Stimulated activated naive CD8-positive, alpha-beta T cell treated with anti-CD3 and anti-CD28 coated beads, Interleukin-15, amount 100 ng/mL, for 72 hours (primary cell): ENCODE measurements at places on chromosomes 1 and 21.

DNA sequence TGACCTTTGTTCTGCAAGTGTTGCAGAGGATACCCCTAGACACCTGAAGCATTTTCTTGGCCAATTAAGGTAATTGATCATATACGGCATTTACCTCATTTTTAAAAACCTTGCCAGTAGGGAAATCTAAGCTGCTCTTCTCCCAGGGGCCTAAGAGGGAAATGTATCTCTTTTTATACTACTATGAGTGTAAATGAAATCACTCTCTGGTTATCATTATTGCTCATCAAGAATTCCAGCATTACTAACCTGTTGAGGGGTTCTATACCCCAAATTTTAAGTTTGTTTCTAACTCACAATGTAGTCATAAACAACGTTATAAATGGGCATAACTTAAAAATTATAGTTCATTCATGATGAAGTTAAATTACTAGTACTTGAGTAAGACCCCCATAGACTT, 27.4 kb downstream of the TMED5 start:
- no peak for DNase-seq

GRCh38 chr1:112714313-112715263, 544 bp downstream of the PPM1J start:
- DNase-seq: no peak

GRCh38 chr1:219681876-219682275, 69.0 kb upstream of the ZC3H11B start:
- no peak for DNase-seq

GRCh38 chr1:245859493-245860114, 647.5 kb downstream of the SMYD3 start:
- DNase-seq: no peak

DNA sequence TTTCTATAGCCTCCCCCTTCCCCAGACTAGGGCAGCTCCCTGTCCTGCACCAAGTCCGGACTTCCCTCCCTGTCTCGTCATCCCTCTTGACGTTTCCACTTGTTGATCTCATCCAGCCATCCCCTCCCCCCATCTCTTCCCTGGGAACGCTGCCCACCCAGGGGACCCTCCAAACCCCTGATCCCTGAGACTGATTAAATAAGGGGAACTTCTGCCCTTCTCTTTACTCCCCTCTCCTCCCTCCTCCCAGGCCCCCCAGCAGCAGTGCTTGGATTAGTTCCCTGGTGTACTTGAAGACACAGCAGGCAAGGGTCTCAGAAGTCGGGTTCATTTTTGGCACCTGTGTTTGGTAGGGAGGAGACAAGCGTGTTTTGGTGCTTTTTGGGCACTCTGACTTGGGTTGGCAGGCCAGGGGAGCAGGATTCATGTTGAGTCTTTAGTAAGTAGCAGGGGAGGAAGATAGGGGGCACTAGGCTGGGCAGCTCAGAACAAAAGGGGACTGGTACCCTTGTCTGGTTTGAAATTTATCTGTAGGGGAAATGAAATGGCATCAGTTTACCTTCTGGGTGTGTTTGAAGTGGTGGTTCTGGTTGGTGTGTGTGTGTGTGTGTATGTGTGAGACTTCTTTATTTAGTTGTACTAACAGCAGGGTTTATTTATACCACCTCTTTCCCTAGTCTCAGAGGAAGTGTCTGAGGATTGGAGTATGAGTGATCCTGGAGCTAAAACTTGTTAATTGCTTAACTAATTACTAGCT, 11.1 kb downstream of the VANGL2 start:
- DNase-seq: no peak

GRCh38 chr1:11929849-11930248, 3.6 kb upstream of the KIAA2013 start:
- DNase-seq: no peak

- no peak for DNase-seq
Observed at GRCh38 chr1:69513601-69514000, 54.1 kb upstream of the LRRC7 start.

DNA sequence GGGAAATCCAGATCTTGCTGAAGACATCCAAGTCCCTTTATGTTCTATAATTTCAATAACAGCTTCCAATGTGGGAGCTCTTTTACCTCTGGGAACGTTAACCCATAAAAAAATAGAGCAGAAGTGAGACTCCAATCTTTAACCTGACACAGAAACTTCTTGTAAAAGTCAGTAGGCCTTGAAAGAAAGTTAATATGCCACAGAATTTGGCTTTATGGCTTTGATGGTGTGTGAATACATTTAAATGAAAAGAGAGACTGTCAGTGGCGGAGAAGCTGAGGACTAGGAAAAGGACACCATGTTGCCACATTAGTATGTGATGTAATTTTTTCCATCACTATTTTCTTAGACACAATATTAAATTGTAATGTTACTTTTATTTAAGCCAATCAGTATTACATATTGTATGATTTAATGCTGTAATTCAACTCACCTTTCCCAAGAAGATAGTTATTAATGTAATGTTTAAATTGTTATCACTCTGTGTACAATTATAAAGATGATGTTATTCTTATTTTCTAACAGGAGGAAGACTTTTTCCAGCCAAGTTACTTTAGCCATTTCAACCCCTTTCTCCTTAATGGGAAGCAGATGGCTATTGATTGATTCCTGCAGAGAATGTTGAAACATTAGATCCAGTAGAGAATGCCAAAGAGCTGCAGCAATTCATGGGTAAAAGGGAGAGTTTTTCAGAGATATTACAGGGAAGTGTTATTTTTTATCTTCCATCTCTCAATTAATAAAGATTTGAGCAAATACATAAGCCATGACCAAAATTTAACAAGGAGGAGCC, 17.5 kb upstream of the CLDN8 start:
- no peak for DNase-seq

DNA sequence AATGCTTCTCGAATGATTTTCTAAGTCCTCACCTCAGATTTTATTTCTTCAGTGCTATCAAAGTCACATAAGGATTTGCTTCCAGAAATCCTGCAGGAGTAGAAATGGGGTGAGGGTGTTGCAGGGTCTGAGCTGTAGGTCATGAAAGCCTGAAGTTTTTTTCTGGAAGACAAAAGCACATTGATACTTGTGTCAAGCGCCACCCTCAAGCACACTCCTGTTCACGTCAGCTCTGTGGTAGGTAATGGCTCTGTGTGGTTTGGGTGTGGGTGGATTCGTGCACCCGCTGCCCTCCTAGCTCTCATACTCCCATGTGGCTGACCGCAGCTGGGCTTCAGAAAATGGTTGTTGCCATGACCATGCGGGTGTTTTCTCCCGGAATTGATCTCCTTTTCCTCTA, 39.9 kb downstream of the AKNAD1 start:
- DNase-seq: no peak

GRCh38 chr1:204927673-204928641, 57.3 kb downstream of the NFASC start:
- no peak for DNase-seq

- DNase-seq: no peak
Observed at GRCh38 chr1:158509471-158510156, 37.6 kb downstream of the OR10R2 start.

DNA sequence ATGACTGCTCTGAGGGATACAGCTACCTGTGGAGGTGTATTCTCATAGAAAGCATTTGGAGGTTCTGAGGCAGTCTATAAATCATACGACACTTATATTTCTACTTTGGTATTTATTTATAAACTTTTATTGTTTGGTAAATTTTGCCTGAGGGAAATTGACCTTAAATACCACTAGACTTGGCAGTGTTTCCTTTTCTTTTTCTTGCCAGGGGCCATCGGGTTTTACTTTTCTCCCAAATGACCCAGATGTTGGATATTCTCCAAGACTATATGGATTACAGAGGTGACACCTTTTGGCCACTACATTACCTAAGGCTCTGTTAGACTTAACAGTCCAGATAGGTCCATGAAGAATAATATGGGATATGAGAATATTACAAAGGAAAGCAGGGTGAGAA, 28.2 kb downstream of the CHD1L start:
- no peak for DNase-seq

GRCh38 chr1:15758953-15759661, 512 bp downstream of the FBLIM1 start:
- no peak for DNase-seq

DNA sequence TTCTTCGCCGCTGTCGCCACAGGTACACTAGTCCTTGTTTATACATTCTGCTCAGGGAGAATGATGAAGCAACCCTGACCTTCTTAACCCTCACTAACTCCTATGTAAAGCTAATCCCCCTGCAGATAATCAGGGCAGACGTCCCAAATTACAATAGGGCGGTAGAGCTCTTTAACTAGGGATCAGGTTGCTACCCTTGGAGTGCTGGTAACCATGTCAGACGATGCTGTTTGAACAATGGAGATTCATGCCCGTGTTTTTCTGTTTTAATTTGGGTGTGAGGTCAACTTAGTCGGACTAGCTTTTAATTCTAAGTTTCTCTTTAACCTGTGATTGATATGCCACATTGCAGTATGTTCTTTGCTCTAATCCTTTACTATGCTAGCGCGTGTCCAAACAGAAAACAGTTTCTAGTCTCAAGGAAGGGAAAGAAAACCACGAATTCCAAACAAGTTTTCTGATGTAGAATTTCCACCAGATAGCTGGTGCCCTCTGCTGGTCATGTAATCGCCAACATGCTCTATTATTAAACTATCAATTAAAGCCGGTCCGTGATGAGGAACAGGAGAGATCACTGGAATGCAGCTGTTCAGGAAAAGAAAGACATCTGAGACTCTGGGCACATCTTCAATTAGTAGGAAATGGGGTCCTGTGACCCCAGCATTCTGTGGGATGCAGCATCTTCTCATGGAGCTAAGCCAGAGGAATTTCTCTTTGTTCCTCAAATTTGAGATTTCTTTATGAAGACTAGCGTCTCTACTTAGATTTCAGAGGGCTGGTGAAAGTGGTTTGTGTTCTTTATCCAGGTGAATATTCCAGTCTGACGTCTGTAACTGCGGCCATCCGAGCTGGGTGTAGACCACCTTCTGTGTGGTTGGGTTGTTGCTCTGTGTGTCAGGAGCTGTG, 18.3 kb upstream of the VAMP3 start:
- peak; percentile 23 for DNase-seq

- no peak for DNase-seq
Observed at GRCh38 chr1:174007851-174008250, 14.3 kb downstream of the RC3H1 start.

DNA sequence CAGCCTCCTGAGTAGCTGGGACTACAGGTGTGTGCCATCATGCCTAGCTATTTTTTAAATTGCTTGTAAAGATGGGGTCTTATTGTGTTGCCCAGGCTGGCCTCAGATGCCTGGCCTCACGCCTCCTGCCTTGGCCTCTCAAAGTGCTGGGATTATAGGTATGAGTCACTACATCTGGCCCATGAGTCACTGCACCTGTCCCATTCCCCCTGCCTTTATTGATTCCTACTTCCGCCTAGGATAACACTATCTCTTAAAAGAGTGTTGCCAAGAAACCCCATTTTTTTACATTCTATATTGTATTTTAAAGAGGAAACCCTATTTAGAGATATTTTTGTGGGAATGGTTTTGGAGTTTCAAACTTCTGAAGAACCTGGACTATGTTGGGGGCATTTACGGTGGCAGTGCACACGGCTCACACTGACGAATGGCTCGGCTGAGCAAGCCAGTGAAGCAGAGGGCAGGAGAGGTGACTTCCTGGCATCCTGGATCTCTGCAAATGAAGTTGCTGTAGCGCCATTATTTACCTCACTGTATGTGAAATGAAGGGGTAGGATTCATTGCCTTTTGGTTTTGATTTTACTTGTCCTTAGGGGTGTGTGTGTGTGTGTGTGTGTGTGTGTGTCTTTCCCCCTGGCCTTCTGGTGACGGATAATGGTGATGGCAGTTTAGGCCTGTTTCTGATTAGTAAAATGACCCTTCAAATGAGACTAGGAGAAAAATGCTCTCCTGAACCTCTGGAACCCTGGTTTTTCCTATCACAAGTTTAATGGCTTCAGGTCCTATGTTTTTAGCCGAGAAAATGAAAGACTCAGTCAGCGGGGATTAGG, 22.5 kb downstream of the KIF26B start:
- DNase-seq: no peak

DNA sequence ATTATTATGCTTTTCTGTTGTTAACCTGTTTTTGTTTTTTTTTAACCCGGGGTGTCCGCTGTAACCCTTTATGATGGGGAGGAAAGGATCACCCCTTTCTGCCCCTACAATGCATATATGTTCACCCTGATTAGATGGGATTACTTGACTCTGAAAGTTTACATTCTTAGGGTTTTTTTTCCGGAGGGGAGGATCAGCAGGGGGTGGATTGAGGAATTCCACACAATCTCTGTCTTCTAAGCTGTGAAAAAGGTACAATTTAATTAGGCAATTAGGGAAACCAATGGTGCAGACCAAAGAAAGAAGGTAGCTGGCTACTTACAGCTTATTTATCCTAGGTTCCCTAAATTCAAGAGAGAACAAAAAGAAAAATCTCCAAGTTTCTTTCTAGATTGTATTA, 58.3 kb downstream of the EDEM3 start:
- no peak for DNase-seq

DNA sequence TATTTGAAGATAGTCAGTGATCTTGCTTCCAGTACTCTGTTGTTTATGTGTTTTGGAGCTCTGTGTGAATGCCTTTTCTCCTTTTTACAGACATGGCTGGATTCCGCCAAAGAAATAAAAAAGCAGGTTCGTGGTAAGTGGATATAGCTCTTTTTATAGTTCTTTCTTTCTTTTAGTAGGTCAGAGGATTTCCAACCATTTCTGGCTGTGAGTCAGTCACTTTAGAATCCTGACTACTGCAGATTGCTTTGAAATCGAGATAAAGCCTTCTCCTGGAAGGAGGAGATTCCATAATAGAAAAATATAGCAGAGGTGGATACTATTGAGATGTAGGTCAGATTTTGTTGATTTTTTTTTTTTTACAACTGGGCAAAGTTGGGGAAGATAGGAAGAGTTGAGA, 97.4 kb downstream of the EPB41 start:
- DNase-seq: no peak

DNA sequence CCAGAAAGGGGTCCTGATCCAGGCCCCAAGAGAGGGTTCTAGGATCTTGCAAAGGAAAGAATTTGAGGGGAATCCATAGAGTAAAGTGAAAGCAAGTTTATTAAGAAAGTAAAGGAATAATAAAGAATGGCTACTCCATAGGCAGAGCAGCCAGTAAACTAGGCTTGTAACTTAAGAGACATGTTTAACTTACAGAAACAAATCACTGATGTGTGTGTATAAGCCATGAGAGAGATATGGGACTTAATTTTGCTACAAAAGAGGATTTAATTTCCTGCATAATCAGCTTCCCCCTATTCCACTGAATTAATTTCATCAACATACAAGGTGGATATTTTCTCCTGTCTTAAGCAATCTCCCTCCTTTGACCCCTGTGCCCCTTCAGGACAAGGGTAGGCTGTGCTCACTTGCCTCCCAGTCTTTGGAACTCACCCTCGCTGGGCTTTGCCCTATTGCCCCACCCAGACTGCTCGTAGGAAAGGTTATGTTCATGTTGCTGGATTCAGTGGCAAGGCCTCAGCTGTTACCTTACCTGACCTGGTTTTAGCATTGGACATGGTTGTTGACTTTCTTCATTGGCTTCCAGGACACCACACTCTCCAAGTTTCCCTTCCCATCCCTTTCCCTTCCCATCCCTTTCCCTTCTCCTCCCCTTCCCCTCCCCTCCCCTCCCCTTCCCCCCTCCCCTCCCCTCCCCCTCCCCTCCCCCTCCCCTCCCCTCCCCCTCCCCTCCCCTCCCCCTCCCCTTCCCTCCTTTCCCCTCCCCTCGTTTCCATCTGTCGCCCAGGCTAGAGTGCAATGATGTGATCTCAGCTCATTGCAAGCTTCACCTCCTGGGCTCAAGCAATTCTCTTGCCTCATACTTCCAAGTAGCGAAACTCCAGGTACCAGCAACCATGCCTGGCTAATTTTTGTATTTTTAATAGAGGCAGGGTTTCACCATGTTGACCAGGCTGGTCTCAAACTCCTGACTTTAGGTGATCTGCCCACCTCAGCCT, 44.6 kb downstream of the TBCE start:
- no peak for DNase-seq
